ENCODE measurements at places on chromosomes 12 and 14.

GRCh38 chr12:92272061-92272964, 126.7 kb upstream of the BTG1 start:
- no peak for DNase-seq

DNA sequence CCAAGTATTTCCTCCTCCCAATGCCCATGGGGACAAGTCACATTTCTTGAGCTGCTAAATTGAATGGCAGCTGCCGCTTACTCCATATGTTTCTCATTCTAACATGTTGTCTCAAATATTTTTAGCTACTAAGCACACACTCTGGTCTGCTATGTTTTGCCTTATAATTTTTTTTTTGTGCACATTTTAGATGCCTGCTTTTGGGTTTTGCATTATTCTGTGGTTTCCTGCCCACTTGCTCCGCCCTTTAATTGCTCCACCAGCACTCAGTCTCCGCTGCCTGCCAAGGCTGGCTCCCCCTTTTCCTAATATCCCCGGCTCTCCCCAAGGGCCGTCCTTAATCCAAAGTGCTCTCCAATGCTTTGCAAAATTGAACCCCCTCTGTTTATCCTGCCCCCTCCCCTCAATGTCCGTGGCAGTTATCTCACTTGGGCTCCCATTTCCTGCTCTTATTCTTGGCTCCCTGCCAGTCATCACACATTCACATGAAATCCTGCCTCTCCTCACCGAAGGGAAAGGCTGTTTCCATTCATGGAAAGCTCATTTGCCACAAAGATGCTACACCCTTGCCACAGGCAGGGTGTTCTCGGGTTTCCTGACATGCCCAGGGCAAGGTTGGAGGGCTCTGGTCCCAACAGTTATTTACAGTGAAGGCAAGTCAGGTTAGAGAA, 79.4 kb downstream of the C12orf75 start:
- peak; percentile 33 for DNase-seq

DNA sequence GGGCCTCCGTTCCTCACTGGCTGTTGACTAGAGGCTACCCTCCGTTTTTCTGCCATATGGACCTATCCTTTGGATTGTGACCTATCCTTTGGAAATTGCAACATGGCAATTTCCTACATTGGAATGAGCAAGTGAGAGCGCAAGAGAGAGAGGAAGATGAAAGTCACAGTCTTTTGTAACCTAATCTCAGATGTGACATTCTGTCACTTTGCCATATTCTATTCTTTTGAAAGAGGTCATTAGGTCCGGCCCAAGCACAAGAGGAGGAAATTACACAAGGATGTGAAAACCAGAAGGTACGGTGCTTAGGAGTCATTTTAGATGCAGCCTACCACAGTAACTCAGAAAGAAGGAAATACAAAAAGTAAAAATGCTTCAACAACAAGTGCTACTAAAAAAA, 47.3 kb upstream of the SRP54 start:
- no peak for DNase-seq

DNA sequence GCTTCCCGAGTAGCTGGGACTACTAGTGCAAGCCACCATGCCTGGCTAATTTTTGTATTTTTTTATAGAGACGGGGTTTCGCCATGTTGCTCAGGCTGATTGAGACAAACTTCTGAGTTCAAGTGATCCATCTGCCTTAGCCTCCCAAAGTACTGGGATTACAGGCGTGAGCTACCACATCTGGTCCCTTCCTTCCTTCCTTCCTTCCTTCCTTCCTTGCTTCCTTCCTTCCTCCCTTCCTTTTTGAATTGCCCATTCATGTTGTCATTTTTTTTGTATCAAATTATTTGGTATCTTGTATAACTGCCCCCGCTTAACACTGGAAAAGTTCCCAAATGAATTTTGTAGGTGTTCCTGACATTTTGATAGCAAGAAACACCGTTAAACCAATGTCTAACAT, 11.7 kb downstream of the RAD9B start:
- DNase-seq = no peak

GRCh38 chr12:59393506-59393905, 202.3 kb upstream of the SLC16A7 start:
- no peak for DNase-seq

DNA sequence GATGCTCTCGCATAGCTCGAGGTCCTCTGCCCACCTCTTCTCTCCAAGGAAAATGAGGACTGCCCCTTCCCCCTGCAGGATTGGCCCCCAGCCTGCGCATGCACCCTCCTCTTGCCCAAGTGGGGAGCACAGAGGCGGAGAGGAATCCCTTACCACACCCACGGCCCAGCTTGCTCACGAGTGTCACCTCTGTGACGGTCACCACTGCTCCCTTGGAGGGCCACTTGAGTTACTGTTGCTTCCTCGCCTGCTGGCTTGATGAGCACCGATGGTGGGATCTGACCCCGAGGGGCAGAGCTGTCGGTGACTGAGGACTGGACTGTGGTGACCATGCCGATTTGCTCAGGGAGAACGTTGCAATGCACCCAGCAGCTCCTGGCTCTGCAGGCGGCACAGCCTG, 41.7 kb downstream of the FOXN4 start:
- no peak for DNase-seq

DNA sequence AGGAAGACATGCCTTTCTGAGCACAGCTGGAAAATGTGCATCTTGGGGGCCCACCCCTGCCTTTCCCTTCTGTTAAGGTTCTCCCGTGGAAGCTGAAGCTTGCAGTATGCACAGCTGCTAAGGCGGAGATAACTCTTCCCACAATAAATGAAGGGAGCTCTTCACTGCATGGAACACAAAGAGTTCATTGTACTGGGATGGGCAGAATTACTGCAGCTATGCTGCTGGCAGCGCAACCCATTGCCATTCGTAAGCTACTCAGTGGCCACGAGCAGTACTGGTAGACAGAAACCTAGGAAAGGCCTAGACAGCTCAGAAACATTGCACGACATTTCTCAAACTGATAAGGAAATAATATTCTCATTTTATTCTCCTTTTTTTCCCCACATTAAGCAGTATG, 310.2 kb downstream of the MDGA2 start:
- DNase-seq = no peak
